ENCODE measurements at places on chromosomes 2 and 18.

GRCh38 chr2:219207884-219208740 is 1.5 kb downstream of the ZFAND2B start:
- DNase-seq: no peak
- peak overlapping the region; percentile 79 for H3K4me3 ChIP-seq
- peak overlapping the region; percentile 88 for H3K27ac ChIP-seq
- peaks cover 57% of the 10 kb centered on the region for H3K4me1 ChIP-seq
- H3K36me3 ChIP-seq: peaks cover 32% of the 10 kb centered on the region
- no peaks in the 10 kb centered on the region for H3K27me3 ChIP-seq

- peaks cover 84% of the 10 kb centered on the region for H3K36me3 ChIP-seq
- peaks cover 90% of the 10 kb centered on the region for H3K4me1 ChIP-seq
- DNase-seq: no peak
- no peak overlapping the region for H3K4me3 ChIP-seq
- no peak overlapping the region for H3K27ac ChIP-seq
Measured at GRCh38 chr2:181468811-181469210, 11.6 kb downstream of the ITGA4 start.

GRCh38 chr2:9982248-9982647 is 30.8 kb downstream of the GRHL1 start:
- no peak for DNase-seq
- H3K36me3 ChIP-seq: peaks cover 4% of the 10 kb centered on the region
- H3K4me3 ChIP-seq: no peak overlapping the region
- peaks cover 20% of the 10 kb centered on the region for H3K4me1 ChIP-seq
- H3K27ac ChIP-seq: no peak overlapping the region

DNA sequence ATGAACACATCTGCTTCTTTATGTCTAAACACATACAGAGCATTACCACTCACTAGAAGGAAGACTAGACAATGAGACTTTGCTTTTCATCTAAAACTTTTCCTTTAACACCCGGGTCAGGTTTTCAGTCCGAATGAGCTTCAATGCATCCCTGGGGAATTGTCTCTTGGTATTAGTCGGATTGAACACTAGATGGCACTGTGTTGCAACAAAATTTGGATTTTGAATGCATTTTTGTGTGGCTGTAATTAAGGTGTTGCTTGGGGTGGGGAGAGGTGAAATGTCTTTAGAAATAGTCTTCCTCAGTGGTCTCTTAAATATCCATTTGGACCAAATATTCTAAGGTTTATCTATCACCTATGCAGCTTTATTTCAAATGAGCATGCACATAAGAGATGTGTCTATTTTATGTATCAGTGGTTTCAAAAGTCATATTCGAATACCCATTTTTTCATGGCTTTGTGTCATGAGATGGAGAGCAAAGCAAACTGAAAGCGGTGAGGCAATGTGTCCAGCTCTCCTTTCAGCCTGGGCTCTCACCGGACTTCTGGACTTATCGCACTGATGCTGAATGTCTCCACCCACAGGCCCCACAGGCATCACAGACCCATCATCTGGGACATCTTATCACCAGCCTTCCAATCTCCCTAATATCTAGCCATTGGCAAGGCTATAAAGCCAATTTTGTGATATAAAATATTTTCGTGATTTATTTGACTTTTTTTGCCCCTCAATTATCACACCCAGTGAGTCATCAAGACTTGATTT is 510.3 kb downstream of the RNF144A start:
- H3K27ac ChIP-seq: peak overlapping the region; percentile 59
- peak overlapping the region; percentile 35 for H3K4me3 ChIP-seq

DNA sequence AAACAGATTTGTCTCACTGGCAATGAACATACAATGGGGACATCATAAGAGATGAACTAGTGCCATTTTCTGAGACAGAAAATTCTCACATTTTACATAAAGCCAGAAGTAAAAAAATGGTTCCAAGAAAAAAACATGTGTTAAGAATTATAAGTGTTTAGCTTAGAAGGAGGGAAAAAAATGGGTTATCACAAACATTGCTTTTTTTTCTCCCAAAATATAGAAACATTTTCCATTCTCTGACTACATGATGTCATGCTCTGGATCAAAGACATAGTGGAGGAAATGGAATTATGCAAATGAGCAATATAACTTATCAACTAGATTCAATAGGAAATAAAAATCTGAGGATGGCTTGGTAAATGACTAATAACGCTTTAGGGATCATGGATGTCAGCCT is 49.8 kb downstream of the SPATS2L start:
- no peak overlapping the region for H3K4me3 ChIP-seq
- H3K27ac ChIP-seq: no peak overlapping the region
- no peaks in the 10 kb centered on the region for H3K27me3 ChIP-seq
- no peaks in the 10 kb centered on the region for H3K4me1 ChIP-seq
- H3K36me3 ChIP-seq: peaks cover 13% of the 10 kb centered on the region

DNA sequence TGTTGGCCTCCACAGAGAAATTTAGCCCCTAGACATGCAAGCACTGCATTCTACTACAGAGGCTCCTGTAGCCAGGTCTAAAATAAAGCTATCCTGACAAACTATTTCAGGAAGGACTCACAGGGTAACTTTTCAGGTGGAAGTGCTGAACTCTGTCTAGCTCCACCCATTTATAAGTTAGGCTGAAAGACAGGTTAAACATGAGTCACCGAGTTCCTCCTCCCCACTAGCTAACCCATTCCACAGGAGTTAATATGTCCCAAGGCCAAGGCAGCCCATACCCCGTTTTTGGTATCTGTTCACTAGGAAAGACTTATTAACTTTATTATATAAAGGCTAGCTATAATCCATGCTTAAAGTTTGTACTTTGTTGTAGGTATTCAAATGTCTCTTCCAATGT is 3.5 kb downstream of the CWC22 start:
- no peaks in the 10 kb centered on the region for H3K27me3 ChIP-seq
- no peak overlapping the region for H3K27ac ChIP-seq
- H3K4me1 ChIP-seq: peaks cover 33% of the 10 kb centered on the region
- H3K36me3 ChIP-seq: peaks cover 12% of the 10 kb centered on the region
- no peak overlapping the region for H3K4me3 ChIP-seq
